ENCODE measurements at places on chromosomes 16 and 17.

DNA sequence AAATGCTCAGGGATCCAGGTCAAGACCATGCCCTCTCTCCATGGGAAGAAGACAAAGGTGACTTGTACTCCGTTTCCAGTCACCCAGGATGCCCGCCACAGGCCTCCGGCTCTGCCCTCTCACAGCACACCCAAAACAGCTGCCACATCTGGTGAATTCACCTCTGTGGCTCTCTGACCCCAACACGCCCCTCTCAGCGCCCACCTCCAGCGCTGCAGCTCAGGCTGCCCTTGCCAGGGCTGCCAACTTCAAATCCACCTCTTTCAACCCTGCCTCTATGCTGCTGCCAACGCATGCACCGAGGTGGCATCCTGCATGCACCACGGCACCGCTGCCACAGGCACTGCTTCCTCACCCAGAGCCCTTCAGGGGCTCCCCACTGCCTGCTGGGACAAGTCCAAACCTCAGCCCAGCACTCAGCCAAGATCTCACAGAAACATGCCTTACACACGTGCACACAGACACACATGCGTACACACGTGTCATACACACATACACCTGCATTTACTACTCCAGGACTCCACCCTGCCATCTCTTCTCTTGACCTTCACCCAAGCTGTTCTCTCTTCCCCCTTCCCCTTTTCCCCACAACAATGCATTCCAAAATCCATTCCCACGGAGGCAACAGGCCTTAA, 7.5 kb downstream of the HID1 start:
- DNase-seq, result no peak

DNA sequence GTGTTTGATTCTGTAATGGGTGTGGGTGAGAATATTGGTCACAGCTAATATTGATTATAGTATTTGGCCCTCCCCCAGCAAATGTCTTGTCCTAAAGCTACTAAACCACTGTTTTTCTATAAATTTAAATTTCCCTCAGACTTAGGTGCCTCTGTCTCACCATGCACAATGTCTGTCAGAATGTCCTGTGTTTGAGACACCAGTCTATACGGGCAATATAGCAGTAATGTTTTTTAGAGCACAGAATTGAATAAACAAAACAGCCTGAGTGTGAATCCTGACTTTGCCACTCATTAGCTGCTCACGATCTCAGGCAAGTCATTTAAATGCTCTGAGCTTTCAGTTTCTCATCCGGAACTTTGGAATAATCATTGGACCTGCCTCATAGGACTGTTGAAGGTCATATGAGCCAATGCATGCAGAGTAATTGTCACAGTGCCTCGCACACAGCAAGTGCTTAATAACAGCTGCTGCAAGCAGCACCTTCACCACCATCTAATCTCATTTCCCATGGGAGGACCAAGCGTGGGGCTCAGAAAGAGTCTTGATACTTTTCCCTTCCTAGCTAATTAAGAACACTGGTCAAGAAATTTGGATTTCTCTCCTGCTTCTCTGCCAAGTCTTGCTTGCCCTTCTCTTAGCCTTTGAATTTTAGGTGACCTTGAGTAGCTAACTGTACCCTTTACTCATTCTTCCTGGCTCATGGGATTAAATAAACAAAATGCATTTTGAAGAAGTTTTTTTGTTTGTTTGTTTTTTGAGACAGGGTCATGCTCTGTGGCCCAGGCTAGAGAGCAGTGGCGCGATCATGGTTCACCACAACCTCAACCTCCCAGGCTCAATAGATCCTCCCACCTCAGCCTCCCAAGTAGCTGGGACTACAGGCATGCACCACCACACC, 9.8 kb downstream of the HLF start:
- no peak for DNase-seq

GRCh38 chr16:23428351-23428750, 24.6 kb downstream of the COG7 start:
- DNase-seq, result no peak

DNA sequence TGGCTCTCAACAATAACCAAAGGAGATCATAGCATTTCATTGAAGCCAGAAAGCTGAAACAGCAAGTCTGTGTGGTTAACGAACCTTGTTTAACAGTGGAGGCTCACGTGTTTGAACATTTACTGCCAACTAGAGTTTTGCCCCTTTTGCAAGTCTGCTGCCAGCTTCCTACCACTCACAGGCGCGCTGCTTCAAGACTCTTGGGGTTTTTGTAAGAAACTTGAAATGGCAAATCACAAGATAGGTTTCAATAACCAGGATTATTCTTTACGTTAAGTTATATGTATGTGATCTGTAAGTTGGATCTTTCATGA, 1.2 kb downstream of the SNTB2 start:
- no peak for DNase-seq

Measured in GM19239 (cell line).